ENCODE measurements at places on chromosomes 12 and 14. TPM values are rescaled to one million over a fixed set of nuclear protein-coding genes. Genes with fewer than 3 reads are reported as not detected.

TDRD9 gene
- polyA plus RNA-seq = 0.62 TPM

APOF gene
- polyA plus RNA-seq = not detected

PIANP gene
- 3.2 TPM for polyA plus RNA-seq

AICDA gene
- 0.30 TPM for polyA plus RNA-seq

TPH2 gene
- polyA plus RNA-seq = not detected

FAM216A gene
- 15.1 TPM for polyA plus RNA-seq

NFATC4 gene
- 39.2 TPM for polyA plus RNA-seq

OR2AP1 gene
- not detected for polyA plus RNA-seq

KRT83 gene
- polyA plus RNA-seq = not detected

SELPLG gene
- 3.8 TPM for polyA plus RNA-seq

STAC3 gene
- polyA plus RNA-seq = 488 TPM

TMEM179 gene
- 1.1 TPM for polyA plus RNA-seq

DNA sequence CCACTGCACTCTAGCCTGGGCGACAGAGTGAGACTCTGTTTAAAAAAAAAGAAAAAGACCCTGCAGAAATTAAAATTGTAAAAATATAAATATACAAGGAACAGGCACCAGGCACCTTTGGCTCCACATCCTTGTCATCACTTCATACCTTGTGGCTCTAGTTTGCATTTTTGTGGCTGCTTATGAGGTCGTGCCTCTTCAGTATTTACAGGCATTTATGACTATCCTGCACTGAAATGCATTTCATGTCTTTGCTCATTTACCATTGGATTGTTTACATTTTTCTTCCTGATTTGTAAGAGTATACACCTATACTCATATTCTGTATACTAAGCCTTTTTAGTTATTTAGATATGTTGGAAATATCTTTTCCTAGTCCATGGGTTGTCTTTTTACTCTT lies 20.1 kb downstream of the BICD1 start:
- DNase-seq = no peak

DNA sequence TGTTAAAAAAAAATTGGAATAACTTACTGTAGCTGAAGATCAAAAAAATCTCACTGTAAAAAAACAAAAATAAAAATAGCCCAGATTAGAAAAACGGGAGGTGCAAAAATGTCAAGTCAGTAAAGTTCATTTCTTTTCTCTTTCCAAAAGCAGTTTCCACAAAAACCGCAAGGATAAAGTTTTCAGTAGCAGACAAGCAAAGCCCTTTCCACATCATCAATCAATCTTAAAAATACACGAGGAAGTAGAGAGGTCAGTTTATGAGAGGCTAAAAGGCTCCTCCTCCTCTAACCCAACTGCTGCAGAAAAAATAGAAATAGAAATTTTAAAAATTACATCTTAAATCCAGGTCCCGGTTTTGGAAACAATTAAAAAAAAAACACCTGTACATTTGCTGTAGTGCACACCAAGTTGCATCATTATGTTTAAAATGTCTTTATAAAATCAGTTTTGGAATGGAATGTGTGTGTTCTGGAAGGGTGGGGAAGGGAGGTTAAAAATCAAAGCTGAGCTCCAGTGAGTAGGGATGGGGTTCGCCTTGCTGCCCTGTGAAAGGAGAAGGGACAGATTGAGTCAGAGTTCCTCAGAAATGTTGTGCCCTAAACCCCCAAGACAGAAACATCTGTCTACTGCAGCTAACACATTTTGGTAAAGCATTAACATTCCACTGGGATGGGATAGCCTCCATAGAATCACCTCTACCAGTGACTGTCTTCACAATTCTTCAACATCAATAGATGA lies 5.8 kb downstream of the HNRNPC start:
- no peak for DNase-seq

DNA sequence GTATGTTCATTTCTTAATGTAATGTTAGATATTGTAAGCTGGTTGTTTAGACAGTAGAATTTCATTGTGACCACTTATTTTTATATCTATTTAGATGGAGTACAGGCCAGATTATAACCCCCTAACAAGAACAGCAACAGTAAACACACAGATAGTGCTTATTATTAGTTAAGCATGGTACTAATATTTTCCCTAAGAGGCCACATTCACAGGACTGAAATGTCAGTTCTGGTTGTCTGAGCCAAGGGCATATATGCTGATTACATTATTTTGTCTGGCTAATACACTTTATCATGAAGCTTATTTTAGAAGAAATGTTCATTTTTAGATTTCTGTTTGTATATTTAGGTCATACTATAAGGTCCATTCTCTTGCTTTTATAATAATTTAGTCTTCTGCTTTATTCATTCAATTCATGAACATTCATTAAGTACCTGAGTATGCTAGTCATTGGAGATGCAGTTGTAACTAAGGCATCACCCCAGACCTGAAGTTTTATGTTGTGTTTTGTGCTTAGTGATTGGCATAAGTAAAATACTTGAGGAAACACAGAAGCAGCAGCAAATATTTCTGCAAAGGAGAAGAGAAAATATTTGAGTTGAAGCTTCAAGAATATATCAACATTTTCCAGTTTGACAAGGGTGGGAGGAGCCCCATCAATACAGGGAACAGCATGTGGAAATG lies 413.7 kb downstream of the RAD51B start:
- no peak for DNase-seq

- no peak for DNase-seq
Measured at GRCh38 chr14:77526266-77526665, 27.6 kb upstream of the ISM2 start.

DNA sequence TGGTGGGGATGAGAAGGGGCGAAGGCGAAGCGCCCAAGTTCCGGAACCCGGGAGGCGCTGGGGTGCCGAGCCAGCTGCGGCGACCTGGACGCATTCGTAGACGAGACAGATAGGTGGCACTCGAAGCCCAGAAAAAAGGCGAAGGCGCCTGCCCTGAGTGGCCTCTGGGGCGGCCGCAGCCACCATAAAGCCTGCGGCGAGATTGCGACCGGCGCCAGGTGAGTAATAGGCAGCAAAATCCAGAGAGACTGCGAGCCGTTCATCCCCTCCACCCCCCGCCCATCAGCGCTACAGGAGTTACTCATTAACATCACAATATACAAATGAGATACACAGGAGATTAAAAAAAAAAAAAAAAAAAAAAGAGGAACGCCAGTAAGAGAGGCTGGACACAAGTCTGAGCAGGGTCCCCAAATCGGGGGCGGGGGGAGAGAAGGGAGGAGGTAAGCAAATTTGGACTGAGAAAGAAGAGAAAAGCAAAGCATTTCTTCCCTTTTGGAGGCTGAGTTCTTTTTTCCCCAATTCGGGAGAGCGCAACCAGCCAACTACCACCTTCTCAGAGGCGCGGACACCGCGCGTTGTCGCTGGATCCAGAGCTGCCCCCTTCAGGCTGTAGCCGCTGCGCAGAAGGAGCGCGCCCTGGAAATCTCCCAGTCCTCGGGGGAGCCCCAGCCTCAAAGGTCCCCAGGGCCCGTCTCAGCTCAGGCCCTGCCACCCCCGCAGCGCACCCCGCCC lies 15.7 kb downstream of the TBX3 start:
- no peak for DNase-seq

DNA sequence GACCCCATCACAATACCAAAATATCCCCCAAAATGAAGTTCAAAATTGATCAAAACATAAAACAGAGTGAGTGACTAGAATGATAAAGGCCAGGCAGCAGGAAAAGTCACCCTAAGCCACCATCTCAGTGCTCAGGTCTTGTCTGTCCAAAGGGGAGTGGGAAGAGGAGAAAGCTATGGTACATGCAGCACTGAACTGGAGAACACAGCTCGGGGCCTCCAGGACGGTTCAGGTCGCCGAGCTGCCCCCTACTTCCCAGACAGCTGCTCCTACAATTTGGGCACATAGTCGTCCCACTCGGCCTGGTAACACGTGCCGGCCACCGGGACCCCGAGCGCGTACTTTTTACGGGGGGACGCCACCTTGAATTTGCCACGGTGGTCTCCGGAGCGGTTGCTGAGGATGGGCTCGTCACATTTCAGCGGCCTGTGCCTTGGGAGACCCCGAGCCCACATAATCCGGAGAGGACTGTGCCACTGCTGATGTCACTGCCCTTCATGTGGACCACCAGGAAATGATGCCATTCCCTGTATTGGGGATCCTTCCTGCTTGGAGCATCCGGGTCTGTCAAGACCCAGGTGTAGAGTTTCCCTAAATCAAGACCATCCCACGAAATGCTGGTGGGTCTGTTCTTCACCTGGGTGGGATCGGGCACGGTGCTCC lies 31.6 kb downstream of the AK7 start:
- no peak for DNase-seq

DNA sequence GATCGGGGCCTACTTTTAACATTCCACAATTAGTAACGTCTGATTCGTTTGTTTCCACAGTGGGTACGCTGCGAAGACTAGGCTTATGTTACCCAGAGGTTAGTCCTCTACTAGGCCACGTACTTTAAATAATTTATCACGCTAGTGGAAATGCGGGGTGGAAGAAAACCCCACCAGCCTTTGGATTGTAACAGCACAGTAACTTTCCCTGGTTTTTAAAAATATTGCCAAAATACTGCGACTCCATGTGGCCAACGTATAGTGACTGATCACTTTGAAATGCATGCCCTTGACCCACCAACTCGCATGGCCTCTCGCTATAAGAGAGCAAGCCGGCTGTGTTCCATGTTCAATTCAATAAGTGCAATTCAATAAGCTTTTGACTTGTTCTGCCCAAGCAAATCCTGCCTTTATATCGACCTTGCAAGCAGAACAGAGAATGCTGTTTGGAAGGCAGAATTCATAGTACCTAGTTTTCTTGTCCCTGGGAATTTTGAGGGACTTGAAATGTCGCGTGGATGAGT lies 882 bp upstream of the GTF2A1 start:
- DNase-seq = no peak

DNA sequence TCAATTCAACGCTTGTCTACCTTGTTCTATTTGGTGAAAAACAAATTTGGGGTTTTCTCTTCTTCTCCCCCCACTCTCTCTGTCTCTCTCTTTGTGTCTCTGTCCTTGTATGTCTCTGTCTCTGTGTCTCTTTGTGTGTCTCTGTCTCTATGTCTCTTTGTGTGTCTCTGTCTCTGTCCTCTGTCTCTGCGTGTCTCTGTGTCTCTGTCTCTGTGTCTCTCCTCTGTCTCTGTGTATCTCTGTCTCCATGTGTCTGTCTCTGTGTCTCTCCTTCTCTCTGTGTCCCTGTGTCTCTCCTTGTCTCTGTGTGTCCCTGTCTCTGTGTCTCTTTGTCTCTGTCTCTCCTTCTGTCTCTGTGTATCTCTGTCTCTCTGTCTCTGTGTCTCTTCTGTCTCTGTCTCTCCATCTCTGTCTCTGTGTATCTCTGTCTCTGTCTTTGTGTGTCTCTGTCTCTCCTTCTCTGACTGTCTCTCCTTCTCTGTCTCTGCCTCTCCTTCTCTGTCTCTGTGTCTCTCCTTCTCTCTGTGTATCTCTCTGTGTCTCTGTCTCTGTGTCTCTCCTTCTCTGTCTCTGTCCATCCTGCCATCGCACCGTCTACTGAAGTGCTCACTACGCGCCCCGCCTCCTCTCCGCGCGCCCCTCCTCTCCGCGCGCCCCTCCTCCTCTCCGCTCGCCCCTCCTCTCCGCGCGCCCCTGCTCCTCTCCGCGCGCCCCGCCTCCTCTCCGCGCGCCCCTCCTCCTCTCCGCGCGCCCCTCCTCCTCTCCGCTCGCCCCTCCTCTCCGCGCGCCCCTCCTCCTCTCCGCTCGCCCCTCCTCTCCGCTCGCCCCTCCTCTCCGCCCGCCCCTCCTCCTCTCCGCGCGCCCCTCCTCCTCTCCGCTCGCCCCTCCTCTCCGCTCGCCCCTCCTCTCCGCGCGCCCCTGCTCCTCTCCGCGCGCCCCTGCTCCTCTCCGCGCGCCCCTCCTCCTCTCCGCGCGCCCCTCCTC lies 12.8 kb downstream of the LRCOL1 start:
- DNase-seq = no peak

GRCh38 chr12:47753021-47754001 lies 5.4 kb downstream of the RAPGEF3 start:
- no peak for DNase-seq

DNA sequence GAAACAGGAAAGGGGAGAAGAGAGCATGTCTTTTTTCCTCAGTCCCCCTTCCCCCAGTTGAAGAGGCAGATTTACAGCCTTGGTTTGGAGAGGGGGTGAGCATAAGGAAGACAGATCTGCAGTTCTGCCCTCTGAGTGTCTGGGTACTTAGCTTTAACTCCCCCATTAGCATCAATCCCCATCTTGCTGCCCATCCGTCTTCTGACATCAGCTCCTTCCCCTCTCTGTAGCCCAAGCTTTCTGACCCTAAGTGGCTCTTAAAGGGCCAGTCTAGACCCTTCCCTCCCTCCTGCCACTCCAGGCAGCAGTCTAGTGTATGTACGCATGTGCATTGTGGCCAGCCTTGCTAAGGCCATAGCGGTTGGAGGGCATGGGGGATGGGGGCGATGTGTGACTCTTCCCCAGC lies 7.3 kb downstream of the GPR84 start:
- DNase-seq = no peak

- no peak for DNase-seq
Measured at GRCh38 chr12:104971306-104971705, 13.2 kb upstream of the SLC41A2 start.

- no peak for DNase-seq
Measured at GRCh38 chr12:3086211-3086610, 9.0 kb downstream of the TSPAN9 start.

- DNase-seq = no peak
Measured at GRCh38 chr12:27606986-27607385, 83.0 kb downstream of the PPFIBP1 start.

DNA sequence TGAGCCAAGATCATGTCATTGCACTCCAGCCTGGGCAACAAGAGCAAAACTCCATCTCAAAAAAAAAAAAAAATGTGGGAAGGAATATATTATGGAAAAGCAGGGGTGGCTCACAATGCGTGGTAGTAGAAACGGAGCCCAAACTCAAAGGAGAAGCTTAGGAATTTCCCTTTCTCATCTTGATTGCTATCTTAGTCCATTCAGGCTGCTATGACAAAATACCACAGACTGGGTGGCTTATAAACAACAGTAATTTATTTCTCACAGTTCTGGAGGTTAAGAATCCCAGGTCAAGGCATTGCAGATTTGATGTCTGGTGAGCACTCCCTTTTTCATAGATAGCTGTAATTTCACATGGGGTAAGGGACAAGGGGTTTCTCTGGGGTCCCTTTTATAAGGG lies 153.8 kb upstream of the KRR1 start:
- DNase-seq = no peak

- DNase-seq = no peak
Measured at GRCh38 chr12:132384916-132385774, 55.8 kb upstream of the GALNT9 start.

DNA sequence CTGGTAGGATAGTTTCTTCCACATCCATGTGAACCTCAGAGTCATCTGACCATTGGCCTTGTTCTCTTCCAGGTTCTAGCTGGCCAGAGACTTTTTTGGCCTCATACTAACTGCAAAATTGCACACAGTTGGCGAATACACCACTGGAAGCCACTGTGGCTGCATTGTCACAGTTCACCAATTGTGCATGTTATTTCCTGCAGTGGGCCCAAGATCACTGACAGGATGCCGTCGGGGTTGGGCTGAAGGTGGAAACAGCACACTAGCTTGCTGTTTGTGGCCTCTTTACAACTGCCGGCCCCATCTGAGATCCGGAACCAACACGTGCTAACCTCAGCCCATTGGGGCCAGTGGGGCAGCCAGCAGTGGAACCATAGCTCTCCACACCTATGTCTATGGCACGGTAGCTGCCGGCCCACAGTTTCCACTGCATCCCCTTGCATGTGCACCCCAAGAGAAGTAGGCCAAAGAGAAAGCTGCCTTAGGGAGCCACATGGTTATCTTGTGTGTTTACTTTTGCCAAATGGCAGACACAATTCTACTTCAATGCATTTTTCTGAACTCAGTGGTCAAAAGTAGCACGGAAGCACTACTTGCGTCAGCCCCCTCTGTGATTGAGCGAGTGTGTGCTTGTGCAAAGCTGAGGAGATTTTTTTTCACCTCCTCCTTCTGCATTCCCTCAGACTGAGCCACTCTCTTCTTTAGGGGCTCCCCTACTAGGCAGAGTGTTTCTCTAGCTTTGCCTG lies 464.0 kb downstream of the RAD51B start:
- DNase-seq = no peak
